ENCODE measurements at places on chromosomes 5 and 9. TPM values are rescaled to one million over a fixed set of nuclear protein-coding genes. Genes with fewer than 3 reads are reported as not detected.

- DNase-seq: no peak
Measured at GRCh38 chr9:87445646-87446045, 52.0 kb upstream of the DAPK1 start.

DNA sequence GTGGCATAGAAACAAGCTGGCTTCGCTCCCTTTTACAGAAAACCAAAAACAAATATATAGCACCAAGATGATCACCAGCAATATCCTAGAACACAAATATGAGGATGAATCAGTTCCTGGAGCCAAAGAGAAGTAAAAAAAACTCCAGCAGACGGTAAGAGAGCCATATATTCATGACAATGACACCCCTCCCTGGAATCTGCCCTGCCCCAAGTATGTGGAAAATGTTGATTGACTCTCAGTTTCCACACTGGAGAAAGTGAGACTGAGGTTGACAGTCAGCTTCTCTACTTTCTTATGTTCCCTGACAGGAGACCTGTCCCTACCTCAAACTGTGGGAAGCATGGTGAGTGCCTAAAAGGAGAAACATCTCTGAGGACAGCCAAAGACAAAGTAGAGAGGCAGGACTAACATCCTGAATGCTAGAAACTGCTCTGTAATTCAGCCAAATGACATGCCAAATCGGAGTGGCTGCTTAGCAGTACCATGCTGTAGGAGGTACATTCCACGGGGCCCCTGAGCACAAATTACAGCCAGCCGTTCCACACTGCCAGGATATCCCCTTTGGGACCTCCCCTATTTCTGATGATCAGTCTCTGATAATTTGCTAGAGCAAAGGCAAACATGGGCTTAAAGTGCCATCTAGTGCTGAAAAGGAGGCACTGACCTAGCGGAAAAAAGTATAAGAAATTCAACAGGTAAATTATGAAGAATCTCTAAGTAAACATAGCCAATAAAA lies 424.0 kb upstream of the RGMB start:
- no peak for DNase-seq

- DNase-seq: no peak
Measured at GRCh38 chr5:37918424-37918823, 78.6 kb upstream of the GDNF start.

Gene LRRC14B
- total RNA-seq: not detected

Gene HAVCR2
- 20.5 TPM for total RNA-seq

Gene ZNF366
- 10.2 TPM for total RNA-seq

Gene SNX24
- total RNA-seq: 21.3 TPM

Measured in omental fat pad (tissue), 4 donors.